ENCODE measurements at places on chromosomes 5 and 9. TPM values are rescaled to one million over a fixed set of nuclear protein-coding genes. Genes with fewer than 3 reads are reported as not detected.

IGFBPL1 gene
- not detected for total RNA-seq

TMEM8B gene
- total RNA-seq, result 11.3 TPM

NTNG2 gene
- total RNA-seq, result 0.98 TPM

IL17B gene
- total RNA-seq, result 2.7 TPM

GFRA3 gene
- 4.7 TPM for total RNA-seq

NR6A1 gene
- 1.2 TPM for total RNA-seq

LCP2 gene
- 25.5 TPM for total RNA-seq

PRSS3 gene
- 7.6 TPM for total RNA-seq

PLGRKT gene
- 10.1 TPM for total RNA-seq

KIF27 gene
- total RNA-seq, result 6.1 TPM

ARID3C gene
- total RNA-seq, result not detected

PTPN3 gene
- total RNA-seq, result 15.5 TPM

DOCK2 gene
- total RNA-seq, result 18.2 TPM

AGXT2 gene
- total RNA-seq, result not detected

SLC6A19 gene
- total RNA-seq, result not detected

UGCG gene
- 33.1 TPM for total RNA-seq

BTNL3 gene
- total RNA-seq, result not detected

COL27A1 gene
- total RNA-seq, result 17.2 TPM

LCN12 gene
- total RNA-seq, result not detected

SNCB gene
- total RNA-seq, result not detected

PAPPA gene
- total RNA-seq, result 4.4 TPM

CBY3 gene
- total RNA-seq, result not detected

PDLIM7 gene
- total RNA-seq, result 118 TPM

SLC23A1 gene
- not detected for total RNA-seq

CKMT2 gene
- total RNA-seq, result 3.4 TPM

GRXCR2 gene
- not detected for total RNA-seq

PPP3R2 gene
- not detected for total RNA-seq

SLC6A7 gene
- 0.25 TPM for total RNA-seq

Data from vagina (tissue), 2 donors.